ENCODE measurements at places on chromosomes 16 and 17.
A peak's percentile ranks its signal among the peaks of the same experiment; 100 is the strongest.

GRCh38 chr16:5064915-5065314, 841 bp downstream of the C16orf89 start:
- no peak for DNase-seq

DNA sequence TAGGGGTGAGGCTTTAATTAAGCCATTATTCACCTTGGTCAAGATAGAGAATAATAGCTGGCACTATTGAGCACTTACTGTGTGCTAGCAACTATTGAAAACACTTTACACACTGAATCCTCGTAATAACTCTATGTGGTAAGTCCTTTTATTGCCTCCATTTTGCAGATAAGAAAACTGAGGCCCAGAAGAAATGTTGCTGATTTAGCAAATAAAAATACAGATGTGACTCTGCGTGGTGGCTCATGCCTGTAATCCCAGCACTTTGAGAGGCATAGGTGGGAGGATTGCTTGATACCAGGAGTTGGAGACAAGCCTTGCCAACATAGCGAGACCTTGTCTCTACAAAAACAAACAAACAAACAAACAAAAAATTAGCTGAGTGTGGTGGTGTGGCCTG, 19.4 kb downstream of the OTOA start:
- DNase-seq: no peak

GRCh38 chr17:42964161-42964932, at the start of gene AARSD1:
TSS of gene AARSD1 (minus strand) at chr17:42964454. CDS start at chr17:42964440, 14 bp downstream.
- peak; percentile 73 for DNase-seq

- DNase-seq: no peak
Measured at GRCh38 chr17:80941171-80941570, 50.5 kb upstream of the CHMP6 start.

DNA sequence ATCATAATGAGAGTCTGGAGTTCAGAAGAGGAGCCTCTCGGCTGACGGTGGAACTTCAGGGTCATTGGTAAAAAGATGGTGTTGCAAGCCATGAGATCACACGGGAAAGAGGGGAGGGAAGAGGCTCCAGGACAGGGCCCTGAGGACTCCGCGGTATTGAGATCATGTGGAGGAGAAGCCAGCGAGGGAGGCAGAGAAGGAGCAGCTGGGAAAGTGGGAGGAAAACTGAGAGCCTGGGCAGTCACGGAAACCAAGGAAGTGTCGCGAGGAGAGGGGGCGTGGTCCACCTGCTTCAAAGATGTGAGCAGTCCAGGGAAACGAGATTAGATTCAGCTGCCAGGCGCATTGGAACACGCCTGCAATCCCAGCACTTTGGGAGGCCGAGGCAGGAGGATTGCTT, 27.7 kb upstream of the SBK1 start:
- no peak for DNase-seq

- no peak for DNase-seq
Measured at GRCh38 chr17:48027322-48027981, 10.1 kb downstream of the COPZ2 start.

GRCh38 chr16:72612256-72612655, 435.7 kb downstream of the ZFHX3 start:
- DNase-seq: no peak

GRCh38 chr16:74774223-74775139, at the start of gene FA2H:
TSS of gene FA2H (minus strand) at chr16:74774820. CDS start at chr16:74774755, 65 bp downstream.
- DNase-seq: no peak

DNA sequence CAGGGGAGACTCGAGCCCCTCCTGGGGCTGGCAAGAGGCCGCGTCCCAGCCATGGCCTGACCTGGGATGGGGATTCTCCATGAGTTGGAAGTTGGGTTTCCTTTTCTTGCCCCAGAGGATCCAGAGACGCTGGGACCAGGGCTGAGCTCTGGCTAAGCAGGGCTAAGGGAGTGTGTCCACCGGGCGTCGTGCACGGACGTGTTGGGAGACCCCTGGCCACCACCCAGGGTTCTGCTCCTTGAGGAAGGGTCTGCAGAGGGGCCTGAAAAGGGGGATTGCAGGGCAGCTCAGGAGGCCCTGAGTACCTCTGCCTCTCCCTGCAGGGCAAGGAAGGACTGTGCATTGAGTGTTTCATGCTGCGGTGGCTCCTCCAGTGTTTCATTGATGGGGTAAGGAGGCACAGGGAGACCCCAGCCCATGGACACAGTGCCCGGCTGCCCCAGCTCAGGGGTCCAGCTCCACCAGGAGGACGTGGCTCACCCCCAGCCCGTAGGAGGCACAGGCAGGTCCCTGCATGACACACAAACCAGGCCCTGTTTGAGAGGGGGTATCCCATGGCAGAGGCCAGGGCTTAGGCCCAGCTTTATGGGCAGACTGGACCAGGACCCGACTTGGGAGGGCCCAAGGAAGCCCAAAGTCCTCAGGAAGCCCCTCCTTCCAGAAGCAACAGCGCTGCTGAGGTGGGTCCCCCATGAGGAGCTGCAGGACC, 47.5 kb downstream of the USP22 start:
- DNase-seq: no peak

DNA sequence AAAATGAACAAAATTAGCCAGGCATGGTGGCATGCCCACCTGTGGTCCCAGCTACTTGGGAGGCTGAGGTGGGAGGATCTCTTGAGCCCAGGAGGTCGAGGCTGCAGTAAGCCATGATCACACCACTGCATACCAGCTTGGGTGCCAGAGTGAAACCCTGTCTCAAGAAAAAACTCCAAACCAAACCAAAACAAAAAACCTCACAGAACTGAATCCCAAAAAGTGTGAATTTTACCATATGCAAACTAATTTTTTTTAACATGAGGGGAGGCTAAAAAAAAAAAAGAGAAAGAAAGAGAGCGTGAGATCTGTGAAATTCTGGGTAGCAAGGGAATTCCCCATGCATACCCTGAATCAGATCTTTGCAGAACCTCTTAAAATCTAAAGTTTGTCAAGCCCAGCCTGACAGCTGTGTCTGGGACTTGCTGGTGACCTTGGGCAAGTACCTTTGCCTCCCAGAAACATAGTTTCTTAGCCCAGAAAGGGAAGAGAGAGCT, 17.1 kb upstream of the CDH1 start:
- DNase-seq: no peak

- DNase-seq: no peak
Measured at GRCh38 chr17:64250233-64250835, 12.7 kb downstream of the TEX2 start.

DNA sequence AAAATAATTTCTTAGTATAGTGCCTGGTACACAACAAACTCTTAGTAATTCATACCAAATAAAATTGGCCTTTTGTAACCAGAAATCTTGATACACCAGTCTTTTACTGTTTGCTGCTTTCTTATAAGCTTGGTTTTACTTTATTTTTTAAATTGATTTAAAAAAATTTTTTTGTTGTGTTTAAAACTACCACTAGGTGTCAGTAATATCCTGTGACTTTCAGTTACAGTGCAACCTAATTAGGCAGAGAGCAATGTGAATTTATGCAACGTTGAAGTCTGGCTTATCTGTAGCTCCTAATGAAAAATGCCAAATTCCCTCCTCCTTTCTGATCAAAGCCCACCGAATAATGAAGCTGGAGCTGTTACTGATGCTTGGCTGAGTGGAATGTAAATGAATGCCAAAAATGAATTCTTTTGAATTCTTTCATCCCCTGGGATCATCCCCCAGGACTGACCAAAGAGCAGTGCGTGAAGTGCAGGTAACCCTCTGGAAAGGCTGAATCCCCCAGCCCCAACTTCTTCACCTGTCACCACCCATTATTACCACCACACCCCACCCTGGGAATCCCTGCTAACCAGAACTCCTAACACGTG, 3.8 kb downstream of the ERCC4 start:
- no peak for DNase-seq

- no peak for DNase-seq
Measured at GRCh38 chr16:48824271-48824670, 214.3 kb upstream of the N4BP1 start.

GRCh38 chr17:20996724-20997615, 45.8 kb downstream of the USP22 start:
- DNase-seq: no peak

DNA sequence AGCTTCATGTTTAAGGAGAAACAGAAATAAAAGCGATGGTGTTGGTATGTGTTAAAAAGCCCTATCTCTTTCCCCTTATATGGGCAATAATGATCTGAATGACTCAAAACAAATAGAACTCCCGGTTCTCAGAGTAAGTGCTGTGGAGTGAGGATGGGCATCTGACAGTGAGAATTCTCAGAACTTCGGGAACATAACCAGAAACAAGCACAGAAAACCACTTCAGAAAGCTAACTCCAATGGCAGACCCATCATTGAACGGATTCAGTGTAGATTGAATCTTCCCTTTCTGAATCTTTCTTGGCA, 67.2 kb downstream of the CDH8 start:
- no peak for DNase-seq

DNA sequence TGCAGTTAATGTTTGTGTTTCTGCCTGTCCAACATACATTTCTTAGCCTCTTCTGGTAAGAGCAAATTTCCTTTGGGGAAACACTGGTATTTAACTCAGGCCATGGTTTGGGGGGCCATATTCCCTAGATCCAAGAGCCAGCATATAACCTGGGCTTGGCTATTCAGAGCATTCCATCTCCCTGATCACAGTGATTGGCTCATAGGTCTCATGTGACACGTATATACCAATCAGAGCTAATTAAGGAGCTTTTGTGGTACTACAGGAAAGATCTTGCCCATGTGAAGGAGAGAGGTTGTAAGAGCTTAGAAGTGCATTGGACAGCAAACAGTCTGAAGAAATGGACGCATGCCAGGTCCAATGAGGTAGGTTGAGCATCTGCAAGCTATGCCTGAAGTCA, 33.4 kb upstream of the GPR139 start:
- DNase-seq: no peak

GRCh38 chr16:7914748-7915147, 582.1 kb downstream of the RBFOX1 start:
- no peak for DNase-seq

DNA sequence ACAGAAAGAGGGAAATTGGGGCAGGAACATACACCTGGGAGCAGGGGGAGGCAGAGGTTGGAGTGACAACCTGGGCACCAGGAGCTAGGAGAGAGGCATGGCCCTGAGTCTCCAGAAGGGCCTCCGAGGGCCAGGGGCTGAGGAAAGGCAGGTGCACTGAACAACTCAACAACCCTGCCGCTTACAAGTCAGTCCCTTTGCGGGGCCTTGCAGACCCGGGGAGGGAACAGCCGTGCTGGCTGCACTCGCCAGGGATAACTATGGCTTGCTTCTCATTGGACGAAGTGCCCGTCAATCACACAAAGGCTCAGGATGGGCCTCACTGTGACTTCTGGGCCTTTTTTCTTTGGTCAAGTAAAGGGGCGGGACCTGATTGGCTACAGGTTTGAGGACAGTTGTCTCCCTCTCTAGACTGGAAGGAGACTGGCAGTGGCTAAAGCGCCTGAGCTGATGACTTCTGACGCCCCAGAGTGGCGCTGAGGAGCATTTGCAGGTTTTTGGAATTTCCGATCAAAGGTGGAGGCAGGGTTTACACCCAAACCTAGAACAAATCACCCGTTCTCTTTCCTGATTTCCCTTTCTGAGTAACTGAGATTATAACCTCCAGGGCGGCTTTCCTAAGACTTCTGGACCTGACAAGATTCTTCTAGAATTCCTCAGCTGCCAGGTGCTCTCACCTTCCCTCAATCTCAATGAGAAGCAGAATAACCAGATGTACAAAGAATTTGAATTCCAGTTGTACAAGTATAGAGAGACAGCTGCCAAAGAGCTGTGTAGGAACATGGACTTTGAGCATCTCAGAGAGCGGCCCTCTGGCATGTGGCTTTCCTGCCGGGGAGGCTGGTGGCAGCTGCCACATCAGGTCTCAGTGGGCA, 27.6 kb upstream of the ST6GALNAC2 start:
- DNase-seq: no peak

GRCh38 chr17:34730816-34731215, 151.4 kb downstream of the TMEM132E start:
- no peak for DNase-seq

GRCh38 chr17:53516636-53517035, 306.1 kb upstream of the KIF2B start:
- DNase-seq: no peak

DNA sequence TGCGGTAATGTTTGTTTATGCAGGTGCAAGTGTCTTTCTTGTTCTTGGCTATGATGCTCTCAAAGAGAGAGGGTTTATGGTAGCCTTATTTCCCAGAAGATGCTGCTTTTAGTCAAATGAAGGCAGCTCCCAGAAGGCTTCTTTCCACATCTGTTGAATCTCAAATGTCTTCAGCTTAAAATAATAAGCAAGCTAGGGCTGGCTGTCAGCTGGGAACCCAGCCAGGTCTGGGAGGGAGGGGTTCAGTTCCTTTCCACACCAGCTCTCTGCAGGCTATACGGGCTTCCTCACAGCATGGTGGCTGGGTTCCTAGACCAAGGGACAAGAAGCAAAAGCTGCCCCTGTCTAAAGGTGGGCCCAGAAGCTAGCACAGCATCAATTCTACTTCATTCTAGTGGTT, 47.4 kb upstream of the ATF7IP2 start:
- DNase-seq: no peak

DNA sequence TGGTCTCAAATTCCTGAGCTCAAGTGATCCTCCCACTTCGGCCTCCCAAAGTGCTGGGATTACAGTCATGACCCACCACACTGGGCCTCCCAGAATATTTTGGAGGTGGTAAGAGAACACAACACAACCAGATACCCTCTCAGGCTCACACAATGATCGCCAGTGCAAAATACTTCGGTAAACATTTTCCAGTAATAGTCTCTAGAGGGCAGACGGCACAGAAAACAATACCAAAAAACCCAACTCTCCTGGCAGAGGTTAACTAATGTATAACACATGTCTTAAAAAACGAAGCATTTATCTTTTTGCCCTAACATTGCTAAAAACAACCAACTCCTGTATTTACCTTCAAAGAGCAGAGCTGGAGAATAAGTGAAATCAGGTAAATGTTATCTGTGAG, 10.5 kb downstream of the NUFIP2 start:
- no peak for DNase-seq

- DNase-seq: no peak
Measured at GRCh38 chr17:61221597-61222471, 177.8 kb upstream of the TBX2 start.

DNA sequence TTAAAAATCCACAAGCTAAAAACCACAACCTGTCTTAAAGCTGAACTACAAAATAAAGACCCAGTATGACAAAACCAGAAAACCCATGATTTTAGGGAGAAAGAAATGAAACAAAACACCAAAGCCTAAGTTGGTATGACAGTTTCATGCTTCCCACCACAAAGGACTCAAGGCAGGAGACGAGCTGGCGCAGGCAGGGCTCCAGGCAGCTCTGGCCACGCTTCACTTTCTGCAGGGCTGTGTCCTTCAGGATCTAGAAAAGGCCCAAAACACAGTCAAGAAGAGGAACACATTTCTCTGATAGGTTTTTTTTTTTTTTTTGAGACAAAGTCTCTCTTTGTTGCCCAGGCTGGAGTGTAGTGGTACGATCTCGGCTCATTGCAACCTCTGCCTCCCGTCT, 75.3 kb downstream of the WDR59 start:
- no peak for DNase-seq

DNA sequence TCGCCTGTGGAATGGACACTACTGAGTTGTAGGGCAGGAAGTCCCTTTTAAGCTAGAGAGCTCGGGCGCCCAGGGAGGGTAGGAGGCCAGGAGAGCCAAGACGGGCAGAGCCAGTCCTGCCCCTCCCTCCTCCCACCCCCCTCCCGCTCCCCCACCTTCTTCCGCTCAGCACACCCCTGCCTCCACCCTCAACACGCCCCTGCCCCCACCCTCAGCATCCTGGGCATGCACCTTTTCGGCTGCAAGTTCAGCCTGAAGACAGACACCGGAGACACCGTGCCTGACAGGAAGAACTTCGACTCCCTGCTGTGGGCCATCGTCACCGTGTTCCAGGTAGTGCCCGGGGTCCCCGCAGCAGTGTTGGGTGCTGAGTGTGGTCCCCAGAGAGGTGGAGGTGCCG, 18.3 kb downstream of the TPSG1 start:
- DNase-seq: no peak
